ENCODE measurements at places on chromosomes 2 and 18. TPM values are rescaled to one million over a fixed set of nuclear protein-coding genes. Genes with fewer than 3 reads are reported as not detected.

DNA sequence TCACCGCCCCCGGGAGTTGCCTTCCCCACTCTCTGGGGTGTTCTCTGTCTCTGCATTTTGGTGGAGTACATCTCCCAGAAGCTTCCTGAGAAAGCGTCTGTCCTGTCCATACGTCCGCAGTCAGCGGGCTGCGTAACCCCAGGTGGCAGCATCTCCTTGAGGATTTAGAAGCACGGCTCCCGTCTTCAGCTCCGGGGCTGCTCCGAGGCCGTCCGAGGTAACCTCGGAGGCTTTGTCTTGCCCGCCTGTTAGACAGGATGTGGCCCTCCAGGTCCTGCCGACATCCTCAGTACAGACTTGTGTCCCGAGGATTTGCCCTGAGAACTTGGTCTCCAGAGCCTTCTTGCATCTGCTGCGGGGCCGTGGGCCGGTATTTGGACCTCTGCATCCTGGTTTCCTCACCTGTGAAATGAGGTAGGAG lies 58.4 kb downstream of the CTDP1 start:
- no peak for DNase-seq

DNA sequence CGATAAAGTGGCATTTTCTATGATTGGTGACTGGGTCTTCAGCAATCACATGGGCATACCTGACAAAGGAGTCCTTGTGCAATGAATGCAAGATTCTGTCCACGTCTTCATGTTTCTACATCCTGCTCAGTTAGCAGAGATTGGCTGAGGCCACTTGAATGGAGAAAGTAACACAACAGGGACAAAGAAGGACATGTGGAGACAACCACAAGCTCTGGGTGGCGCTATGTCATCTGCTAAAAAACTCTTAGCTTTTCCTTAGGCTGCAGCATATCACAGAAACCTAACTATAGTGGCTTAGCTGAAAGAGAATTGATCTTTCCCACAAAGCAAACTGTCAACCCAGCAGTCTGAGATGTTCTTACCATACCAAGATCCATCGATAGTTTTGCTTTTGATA lies 1109.7 kb downstream of the SOCS6 start:
- DNase-seq, result peak; percentile 24

GRCh38 chr2:217387776-217388387 lies 528.0 kb upstream of the TNP1 start:
- no peak for DNase-seq

DNA sequence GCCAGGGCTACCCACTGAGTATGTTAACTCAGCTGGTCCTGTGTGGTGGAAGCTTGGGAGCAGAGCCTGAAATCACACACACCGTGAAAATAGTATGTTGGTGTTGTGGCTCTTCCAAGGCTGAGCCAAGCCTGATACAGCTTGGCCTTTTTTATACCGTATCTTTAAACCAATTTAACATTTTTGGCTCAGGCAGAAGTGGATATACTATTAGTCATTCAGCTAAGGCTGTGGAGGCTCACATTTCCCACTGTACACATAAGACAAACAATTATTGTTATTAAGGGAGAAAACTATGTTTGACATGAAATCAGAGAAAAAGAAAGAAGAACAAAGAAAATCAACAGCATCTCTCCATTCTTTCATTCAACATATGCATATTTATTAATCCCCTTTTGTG lies 159.0 kb downstream of the BCL11A start:
- DNase-seq, result no peak

DNA sequence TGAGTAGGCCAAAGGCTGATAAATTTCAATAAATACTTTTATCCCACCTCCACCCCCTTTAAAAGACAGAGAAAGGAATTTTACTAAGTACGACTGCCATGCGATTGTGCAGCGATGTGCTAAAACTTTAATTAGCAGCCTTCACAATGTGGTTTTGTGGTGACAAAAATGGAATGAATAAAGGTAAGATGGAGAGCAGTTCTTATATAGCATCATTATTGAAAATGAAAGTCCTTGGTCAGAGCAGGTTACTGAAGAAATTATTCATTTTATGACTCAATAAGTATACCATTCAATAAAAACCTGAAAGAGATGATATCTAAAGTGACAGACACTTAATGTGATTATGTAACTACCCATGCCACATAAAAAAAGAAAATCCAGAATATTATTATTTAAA lies 33.2 kb upstream of the MTIF2 start:
- no peak for DNase-seq

- no peak for DNase-seq
Measured at GRCh38 chr2:12701786-12702167, 15.0 kb upstream of the TRIB2 start.

Gene POTEI
- not detected for total RNA-seq

Gene LHCGR
- total RNA-seq, result 0.40 TPM

Gene RUFY4
- not detected for total RNA-seq

Gene PLCD4
- total RNA-seq, result 2.8 TPM

Gene FSHR
- not detected for total RNA-seq

Gene CERS6
- 57.1 TPM for total RNA-seq

All from NCI-H460 (cell line).